Esophagus squamous epithelium (tissue), 5 donors: ENCODE measurements at places on chromosomes 5 and 9.

DNA sequence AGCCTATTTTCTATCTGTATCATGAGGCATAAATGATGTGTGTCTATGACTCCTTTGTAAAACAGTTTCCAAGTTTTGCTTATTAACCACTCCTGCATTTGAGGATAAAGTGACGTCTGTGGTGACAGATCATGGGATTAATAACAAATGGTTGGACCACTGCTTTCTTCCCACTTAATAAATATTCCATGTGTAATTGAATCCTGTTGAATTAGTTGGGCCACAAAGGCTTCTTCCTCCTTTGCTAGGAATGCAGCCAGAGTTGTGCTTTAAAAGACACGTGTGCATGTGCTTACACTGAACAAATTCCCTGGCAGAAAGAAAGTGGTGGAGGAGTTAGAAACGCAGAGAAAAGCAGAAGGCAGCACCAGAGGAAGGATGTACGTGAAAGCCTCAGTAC lies 150.2 kb downstream of the ACTBL2 start:
- H3K4me3 ChIP-seq: no peak overlapping the region
- H3K4me1 ChIP-seq: no peaks in the 10 kb centered on the region
- H3K27me3 ChIP-seq: no peaks in the 10 kb centered on the region
- no peaks in the 10 kb centered on the region for H3K36me3 ChIP-seq
- no peak for DNase-seq

- peak overlapping the region; percentile 11 for H3K27ac ChIP-seq
- no peaks in the 10 kb centered on the region for H3K36me3 ChIP-seq
These were observed 294.8 kb upstream of the PTGER4 start for GRCh38 chr5:40384782-40385390.

GRCh38 chr5:136780518-136780917 lies 415.2 kb upstream of the TRPC7 start:
- H3K4me3 ChIP-seq: no peak overlapping the region
- H3K27me3 ChIP-seq: no peaks in the 10 kb centered on the region
- H3K4me1 ChIP-seq: no peaks in the 10 kb centered on the region
- no peaks in the 10 kb centered on the region for H3K36me3 ChIP-seq

DNA sequence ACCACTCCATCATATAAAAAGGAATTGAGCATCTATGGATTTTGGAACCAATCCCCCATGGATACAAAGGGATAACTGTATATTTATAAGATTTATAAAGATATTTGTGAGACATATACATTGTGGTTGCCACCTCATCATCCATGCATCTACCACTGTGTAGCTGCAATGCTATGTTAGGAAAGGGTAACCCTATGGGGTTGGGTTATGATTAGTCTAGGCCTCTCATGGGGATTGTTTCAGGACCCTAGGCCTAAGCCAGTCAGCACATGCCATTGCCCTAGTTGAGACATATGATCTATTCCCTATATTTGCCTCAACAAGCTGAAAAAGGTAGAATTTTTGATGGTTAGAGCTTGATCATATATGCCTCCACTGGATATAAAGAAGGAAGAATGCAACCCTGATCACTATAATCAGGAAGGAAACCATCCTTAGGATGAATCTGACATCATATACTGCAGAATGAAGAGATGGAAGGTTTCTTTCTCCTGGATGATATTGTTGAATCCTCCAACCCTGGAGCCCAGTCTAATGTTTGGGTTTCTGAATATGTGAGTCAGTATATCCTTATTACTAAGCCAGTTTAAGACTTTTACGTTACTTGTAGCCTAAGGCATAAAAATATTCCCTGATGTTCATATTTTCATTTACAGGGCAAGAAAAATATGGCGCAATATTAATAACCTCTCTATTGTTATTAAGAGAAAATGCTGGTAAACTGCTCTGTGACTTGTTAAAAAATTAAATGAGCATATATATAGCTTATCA lies 94.2 kb downstream of the ADAMTS19 start:
- H3K36me3 ChIP-seq: no peaks in the 10 kb centered on the region
- H3K4me3 ChIP-seq: no peak overlapping the region
- no peaks in the 10 kb centered on the region for H3K27me3 ChIP-seq

GRCh38 chr9:14866200-14866749 lies 44.0 kb downstream of the FREM1 start:
- H3K27me3 ChIP-seq: no peaks in the 10 kb centered on the region
- no peak overlapping the region for H3K4me3 ChIP-seq
- no peaks in the 10 kb centered on the region for H3K4me1 ChIP-seq
- no peak overlapping the region for H3K27ac ChIP-seq

- H3K4me3 ChIP-seq: peak overlapping the region; percentile 59
- H3K4me1 ChIP-seq: peaks cover 15% of the 10 kb centered on the region
- H3K36me3 ChIP-seq: no peaks in the 10 kb centered on the region
- DNase-seq: no peak
These were observed 612 bp upstream of the BBLN start for GRCh38 chr9:128159522-128159783.

GRCh38 chr9:17280350-17281012 lies 145.6 kb downstream of the CNTLN start:
- DNase-seq: no peak
- H3K36me3 ChIP-seq: no peaks in the 10 kb centered on the region
- no peaks in the 10 kb centered on the region for H3K4me1 ChIP-seq
- H3K27me3 ChIP-seq: no peaks in the 10 kb centered on the region
- H3K4me3 ChIP-seq: no peak overlapping the region
- no peak overlapping the region for H3K27ac ChIP-seq

GRCh38 chr5:162497455-162497854 lies 429.9 kb downstream of the GABRG2 start:
- DNase-seq: no peak
- H3K4me3 ChIP-seq: no peak overlapping the region
- H3K27me3 ChIP-seq: no peaks in the 10 kb centered on the region
- no peak overlapping the region for H3K27ac ChIP-seq
- no peaks in the 10 kb centered on the region for H3K4me1 ChIP-seq

DNA sequence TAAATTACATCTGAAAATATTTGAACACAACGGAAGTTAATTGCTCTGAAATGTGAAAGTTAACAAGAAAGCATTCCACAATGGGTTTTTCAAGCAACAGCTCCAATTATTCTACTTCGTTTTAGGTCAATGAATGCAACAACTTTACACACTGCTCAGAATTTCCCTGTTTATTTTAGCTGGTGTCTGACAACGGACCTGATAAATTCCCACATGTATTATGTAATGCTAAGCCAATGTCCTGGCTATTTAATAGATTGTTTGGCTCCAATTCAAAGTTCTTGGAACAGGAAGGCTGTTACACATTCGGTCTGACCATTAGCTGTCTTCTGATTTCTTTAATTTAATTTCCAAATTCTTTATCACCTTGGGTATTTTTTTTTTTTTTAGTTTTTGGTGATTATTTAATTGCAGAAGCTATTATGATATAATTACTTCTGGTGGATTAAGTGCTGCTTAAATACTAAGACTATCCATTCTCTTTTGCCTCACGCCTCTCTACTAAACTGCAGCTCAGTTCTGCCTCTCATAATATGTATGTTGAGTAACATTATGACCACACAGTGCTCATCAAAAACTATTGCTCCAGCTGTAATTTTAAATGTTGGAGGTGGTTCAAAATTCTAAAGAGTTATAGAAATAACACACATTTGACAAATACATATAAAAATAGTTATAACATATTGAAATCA lies 57.9 kb downstream of the MEF2C start:
- H3K4me3 ChIP-seq: peak overlapping the region; percentile 33
- peaks cover 26% of the 10 kb centered on the region for H3K4me1 ChIP-seq

- no peak overlapping the region for H3K4me3 ChIP-seq
- no peaks in the 10 kb centered on the region for H3K36me3 ChIP-seq
- no peaks in the 10 kb centered on the region for H3K4me1 ChIP-seq
- DNase-seq: no peak
- H3K27ac ChIP-seq: peak overlapping the region; percentile 61
These were observed 62.6 kb downstream of the SUSD1 start for GRCh38 chr9:112112519-112112918.

GRCh38 chr9:111212874-111213273 lies 117.2 kb downstream of the OR2K2 start:
- no peaks in the 10 kb centered on the region for H3K27me3 ChIP-seq
- H3K4me3 ChIP-seq: no peak overlapping the region
- H3K4me1 ChIP-seq: no peaks in the 10 kb centered on the region
- no peak for DNase-seq

DNA sequence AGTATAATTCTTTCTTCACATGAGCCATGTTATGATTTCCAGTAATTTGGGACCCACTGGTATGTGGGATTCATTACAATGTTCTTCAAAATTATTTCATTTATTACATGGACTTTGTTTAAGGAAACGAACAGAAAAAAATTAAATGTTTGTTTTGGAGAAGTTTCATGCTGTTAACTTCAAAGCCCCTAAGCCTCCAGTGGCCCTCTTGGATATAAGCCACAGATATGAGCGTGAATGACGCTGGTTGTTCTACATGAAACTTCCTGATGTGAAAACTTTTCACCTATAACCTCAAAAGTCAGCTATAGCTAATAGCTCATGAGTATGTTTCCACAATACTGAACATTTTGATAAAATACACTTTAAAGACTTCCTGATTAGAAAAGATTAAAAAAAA lies 334.2 kb downstream of the PDE4D start:
- H3K4me3 ChIP-seq: no peak overlapping the region
- H3K4me1 ChIP-seq: no peaks in the 10 kb centered on the region

- H3K27ac ChIP-seq: no peak overlapping the region
- no peak overlapping the region for H3K4me3 ChIP-seq
- no peaks in the 10 kb centered on the region for H3K4me1 ChIP-seq
- DNase-seq: no peak
- H3K36me3 ChIP-seq: no peaks in the 10 kb centered on the region
These were observed 13.7 kb upstream of the SOWAHA start for GRCh38 chr5:132799392-132799791.

DNA sequence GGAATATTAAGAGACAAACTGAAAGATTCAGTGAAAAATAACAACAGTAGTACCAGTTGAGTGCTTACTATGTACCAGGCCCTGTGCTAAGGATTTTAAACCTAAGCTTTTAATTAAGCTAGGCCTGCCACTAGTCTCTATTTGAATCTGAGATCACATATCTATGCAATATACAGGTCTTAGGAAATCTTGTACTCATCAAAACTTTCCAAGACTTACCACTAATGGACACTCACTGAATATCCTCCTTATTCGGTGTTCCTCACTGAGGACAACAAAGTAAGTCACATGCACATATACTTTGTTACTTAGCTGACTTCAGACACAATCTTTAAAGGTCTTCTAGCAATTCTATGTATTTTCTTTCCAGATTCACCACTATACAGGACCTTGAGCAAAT lies 32.6 kb downstream of the DIAPH1 start:
- no peaks in the 10 kb centered on the region for H3K27me3 ChIP-seq
- no peak overlapping the region for H3K4me3 ChIP-seq
- H3K4me1 ChIP-seq: no peaks in the 10 kb centered on the region
- no peak overlapping the region for H3K27ac ChIP-seq
- DNase-seq: no peak
